ENCODE measurements at places on chromosomes 1 and 21.
A peak's percentile ranks its signal among the peaks of the same experiment; 100 is the strongest.

DNA sequence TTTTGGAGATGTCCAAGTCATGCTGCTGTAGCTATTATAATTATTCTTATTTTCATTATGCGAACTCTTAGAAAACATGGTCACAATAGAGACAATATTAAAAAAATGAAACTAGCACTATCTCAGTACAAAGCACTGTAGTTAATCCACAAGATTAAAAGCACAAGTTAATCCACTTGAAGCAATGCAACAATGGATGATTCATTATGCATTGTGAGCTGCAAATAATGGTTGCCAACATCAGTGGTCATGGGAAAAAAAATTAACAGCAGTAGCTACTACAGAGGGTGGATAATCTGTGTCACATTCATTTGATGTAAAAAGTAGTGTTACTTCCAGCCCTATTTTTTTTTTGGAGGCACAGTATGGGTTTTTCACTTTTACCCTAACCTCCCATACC lies 56.7 kb downstream of the DPT start:
- no peak for DNase-seq

- DNase-seq, result no peak
Measured at GRCh38 chr1:180170546-180171151, 16.0 kb downstream of the QSOX1 start.

DNA sequence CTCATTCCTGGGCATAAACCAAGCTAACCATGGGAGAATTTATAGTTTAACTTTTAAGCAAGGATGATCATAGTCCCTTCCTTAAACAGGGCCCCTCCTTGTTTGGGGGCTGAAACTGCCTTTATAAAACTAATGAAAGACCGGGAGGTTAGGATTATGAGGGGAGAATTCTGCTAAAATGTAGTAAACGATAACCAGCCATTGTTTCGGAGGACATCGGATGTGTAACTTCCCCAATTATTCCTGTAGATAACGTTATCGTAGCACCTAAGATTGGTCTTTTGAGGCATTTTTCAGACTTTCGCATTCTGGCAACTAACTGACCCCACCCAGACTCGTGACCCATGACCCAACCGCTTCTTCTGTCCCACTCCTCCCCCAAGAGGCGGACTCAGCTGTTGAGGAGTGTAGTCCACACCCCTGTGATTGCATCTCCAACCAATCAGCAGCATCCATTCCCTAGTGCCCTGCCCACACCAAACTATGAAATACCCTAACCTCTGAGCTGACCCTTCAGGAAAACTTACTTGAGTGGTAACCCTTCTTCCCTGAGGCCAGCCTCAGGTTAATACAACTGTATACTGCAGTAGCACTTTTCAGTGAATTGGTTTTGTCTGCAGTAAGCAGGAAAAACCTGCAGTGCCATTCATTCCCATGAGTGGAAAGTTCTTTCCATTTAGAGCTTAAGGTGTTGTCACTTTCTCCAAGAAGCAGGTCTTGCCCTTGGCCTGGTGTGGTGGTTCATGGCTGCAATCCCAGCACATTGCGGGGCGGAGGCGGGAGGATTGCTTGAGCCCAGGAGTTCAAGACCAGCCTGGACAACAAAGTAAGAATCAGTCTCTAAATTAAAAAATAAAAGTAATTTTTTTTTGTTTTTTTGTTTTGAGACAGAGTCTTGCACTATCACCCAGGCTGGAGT lies 823 bp upstream of the SYF2 start:
- DNase-seq, result peak; percentile 99

GRCh38 chr1:212401838-212402582 lies 12.7 kb downstream of the PACC1 start:
- no peak for DNase-seq

DNA sequence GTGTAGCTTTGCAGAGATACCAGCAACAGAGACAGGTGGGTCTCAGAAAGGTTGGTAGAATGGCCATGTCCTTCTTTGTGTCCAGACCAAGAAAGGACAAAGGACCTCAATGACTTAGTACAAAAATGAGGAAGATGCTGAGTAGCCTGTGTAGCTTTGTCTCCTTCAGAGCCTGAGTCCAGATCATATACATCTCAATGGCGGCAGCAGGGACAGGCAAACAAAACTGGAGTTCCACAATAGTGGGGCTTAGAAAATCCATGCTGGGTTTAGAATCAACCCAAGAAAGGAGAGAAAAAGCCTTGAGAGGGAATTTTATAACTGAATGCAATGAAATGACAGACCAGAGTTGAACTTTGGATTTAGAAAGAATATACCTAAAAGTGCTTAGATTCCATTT lies 339.0 kb downstream of the BRINP3 start:
- DNase-seq, result no peak

GRCh38 chr21:44989943-44990780 lies 50.3 kb downstream of the SLX9 start:
- no peak for DNase-seq

GRCh38 chr21:36159356-36159921 lies 2.8 kb downstream of the DOP1B start:
- DNase-seq, result no peak

DNA sequence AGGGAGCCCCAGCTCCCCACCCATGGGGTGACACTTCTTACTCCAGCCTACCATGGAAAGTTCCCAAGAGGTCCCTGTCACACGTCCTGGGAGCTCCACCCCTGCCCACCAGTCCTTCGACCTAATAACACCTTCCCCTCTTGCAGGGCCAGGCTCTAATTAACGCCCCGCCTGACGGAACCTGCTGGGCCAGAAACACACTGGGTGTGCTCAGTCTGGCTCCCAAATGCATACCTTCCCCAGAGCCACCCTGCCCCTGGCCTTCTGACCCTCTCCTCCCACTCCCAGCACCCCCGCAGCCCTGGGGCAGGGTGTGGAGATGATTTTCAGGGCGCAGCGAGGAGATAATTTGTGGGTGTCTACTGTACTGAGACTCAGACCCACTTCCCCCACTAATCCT lies 20.6 kb downstream of the PGLYRP3 start:
- DNase-seq, result no peak

- DNase-seq, result no peak
Measured at GRCh38 chr21:21668198-21668597, 670.0 kb downstream of the NCAM2 start.

DNA sequence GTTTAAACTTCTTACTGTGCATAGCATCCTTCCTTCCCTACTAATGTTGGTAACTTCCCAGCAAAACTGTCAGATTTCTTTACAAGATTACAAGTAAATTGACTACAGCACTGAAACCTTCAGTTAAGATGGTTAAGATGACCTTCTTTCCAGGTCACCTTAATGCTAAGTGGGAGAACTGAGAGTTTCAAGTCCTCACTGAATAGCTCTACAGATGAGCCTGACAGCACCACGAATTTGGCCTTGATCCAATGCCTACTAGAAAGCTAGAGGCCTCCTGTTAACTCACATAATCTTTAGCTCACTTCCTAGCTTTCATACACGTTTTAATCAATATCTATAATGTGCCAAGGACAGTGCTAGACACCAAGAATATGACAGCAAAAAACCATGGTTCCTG lies 276.0 kb upstream of the PLD5 start:
- DNase-seq, result no peak

DNA sequence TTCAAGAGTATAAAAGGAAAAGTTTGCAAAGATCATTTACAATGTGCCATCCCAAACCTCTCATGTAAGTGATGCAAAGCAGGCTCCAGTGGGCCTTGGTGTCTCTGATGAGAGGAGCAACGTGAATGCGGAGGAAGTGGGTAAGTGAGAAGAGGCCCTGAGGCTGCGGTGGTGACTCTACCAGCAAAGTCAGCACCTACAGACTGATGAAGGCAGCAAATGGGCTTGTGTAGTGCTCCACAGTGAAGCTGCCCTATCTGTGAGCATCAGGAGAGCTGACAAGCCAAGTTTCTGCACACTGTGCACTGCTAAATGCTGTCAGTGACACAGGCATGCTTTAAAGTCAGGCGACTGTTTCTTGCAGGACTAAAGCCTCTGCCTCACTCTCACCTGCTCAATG lies 15.6 kb upstream of the RAP1A start:
- DNase-seq, result no peak

GRCh38 chr1:111197598-111198284 lies 2.7 kb downstream of the DENND2D start:
- no peak for DNase-seq

DNA sequence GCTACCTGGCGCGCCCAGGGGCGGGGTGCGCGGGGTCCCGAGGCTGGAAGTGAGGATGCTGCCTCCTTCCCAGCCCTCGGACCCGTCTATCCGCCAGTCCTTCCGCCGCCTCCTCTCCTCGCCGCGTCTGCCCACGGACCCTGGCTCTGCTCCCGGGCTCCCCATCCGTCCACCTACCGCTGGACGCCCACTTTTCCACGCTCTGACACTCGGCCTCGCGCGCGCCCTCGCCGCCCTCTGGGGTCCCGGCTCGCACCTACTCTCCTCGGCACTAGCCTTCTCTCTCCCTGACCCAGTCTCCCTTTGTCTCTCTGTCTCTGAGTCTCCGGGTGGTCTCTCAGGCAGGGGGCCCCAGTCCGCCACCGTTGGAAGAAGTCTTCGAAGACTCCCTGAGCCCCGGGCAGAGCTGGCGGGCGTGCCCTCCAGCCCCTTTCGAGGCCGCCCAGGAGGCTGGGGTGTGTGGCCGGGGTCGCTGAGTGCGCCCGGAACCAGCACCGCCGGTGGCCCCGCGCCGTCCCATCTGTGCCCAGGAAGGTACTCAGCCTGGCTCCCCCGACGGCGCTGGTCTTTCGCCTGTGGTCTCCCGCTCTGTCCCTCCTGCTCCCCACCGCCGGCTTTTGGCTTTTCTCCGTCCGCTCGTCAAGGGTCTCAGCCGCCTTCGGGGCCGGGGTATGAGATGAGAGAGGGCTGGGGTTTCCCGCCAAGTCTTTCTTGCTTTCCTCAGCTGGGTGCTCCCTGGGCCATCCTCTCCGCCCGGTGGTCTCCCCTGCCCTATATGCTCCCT lies 610 bp downstream of the DRAXIN start:
- DNase-seq, result no peak

DNA sequence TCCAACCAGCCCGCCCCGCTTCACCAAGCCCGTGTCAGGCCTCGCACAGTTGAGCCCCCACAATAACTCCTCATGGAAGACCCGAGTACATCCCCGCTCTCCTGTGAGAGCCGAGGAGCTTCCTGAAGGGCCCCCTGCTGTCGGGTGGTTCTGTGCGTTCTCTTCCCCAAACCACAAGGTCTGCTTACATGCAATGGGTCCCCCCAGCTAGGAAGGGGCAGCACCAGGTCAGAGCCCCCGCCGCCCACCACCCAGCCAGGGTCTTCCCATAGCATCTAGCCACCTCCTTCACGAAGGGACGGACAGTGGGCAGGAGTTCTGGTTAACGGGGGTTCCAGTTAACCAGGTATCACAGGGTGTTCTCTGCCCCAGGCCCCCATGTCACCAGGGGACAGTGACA lies 51.5 kb downstream of the GLIS1 start:
- DNase-seq, result no peak

DNA sequence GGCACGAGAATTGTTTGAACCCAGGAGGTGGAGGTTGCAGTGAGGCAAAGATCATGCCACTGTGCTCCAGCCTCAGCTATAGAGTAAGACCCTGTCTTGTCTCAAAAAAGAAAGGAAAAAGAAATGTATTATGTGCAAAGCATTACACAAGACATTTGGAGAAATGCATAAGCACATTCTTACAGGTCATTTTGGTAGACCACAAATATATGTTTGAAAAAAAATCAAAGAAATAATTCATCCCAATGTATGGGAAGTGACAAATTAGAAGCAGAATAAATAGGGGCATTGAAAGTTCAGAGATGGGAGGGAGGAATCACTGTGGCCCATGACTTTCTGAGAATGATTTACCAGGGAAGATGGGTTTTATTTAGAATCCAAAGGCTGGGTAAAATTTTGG lies 283.5 kb upstream of the ADAMTS5 start:
- no peak for DNase-seq

DNA sequence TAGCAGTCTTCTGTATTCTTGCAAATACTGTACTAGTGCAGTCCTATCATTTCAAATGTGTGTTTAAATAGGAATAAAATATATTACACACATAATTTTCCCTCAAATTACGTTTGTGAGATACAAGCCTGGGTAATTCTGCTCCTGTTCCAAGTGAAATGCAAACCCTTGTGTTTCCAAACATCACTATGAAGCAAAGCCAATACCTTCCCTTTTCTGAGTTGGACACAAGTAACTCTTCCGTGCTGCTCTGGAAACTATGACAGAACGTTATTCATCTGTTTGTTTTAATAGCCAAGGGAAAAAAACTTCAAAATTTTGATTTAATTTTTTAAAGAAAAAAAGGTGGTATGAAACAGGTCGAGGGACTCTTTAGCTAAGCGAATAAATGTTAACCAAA lies 73.7 kb upstream of the UBE2U start:
- DNase-seq, result no peak

GRCh38 chr1:159829273-159829634 lies 2.6 kb downstream of the SLAMF8 start:
- no peak for DNase-seq

- DNase-seq, result peak; percentile 91
Measured at GRCh38 chr1:180611016-180611930, 20.5 kb upstream of the XPR1 start.

GRCh38 chr1:175072099-175072951 lies 4.7 kb downstream of the TNN start:
- DNase-seq, result no peak

- DNase-seq, result no peak
Measured at GRCh38 chr1:94422115-94422820, 4.1 kb downstream of the ABCD3 start.

DNA sequence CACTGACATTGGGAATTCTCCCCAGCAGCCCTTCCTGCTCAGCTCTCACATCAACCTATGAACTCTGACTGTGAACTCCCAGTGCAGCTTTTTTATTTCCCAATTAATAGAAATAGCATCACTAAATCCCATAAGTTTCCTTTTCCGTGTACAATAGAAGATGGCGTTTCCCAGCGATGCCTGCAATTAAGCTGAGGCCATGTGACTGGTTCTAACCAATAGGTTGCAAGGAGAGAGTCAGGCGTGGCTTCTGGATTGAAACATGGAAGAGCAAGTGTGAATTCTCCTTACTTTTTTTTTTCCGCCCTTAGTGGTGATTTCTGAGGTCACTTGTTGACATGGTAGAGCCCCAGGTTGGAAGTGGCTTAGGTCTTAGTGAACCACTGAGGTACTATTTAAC lies 59.0 kb upstream of the IGSF5 start:
- DNase-seq, result no peak

GRCh38 chr1:5993556-5994491 lies 1.6 kb upstream of the NPHP4 start:
- peak; percentile 84 for DNase-seq

GRCh38 chr1:24858277-24858676 lies 71.8 kb downstream of the RUNX3 start:
- DNase-seq, result no peak

DNA sequence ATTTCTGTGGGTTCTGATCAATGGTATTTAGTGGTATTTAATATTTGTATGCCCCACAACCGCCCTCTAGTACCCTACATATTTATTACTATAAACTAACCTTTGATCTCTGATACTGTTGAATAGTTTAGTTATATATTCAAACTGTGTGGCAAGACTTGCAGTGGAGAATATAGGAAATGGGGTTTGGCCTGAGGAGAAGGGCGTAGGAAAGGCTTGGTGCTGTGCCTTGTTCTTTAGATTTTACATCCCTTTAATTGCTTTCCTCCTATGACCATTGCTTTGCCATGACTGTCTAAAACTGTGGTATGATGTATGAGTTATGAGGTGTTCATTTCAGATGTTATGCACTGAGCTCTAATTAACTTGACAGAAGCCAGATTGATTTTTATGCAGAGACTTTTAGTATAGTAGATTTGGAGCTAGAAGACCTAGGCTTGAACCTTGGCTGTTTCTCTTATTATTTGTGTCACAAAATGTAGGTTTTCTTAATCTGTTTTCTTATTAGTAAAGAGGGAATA lies 18.6 kb downstream of the DISP1 start:
- no peak for DNase-seq

GRCh38 chr1:7366955-7367665 lies 404.0 kb upstream of the VAMP3 start:
- no peak for DNase-seq

All from CMK (cell line).